ENCODE measurements at places on chromosomes 1 and 21.

- no peak overlapping the region for H3K27ac ChIP-seq
- H3K4me1 ChIP-seq: peaks cover 10% of the 10 kb centered on the region
- H3K4me3 ChIP-seq: no peak overlapping the region
These were observed 33.8 kb upstream of the CSF3R start for GRCh38 chr1:36516372-36517010.

GRCh38 chr1:36948147-36948546 is 86.2 kb downstream of the GRIK3 start:
- H3K36me3 ChIP-seq: no peaks in the 10 kb centered on the region
- no peak for DNase-seq
- no peak overlapping the region for H3K27ac ChIP-seq
- peaks cover 6% of the 10 kb centered on the region for H3K4me1 ChIP-seq
- peaks cover 38% of the 10 kb centered on the region for H3K27me3 ChIP-seq

- DNase-seq: no peak
- no peak overlapping the region for H3K4me3 ChIP-seq
- H3K4me1 ChIP-seq: peaks cover 4% of the 10 kb centered on the region
- no peak overlapping the region for H3K27ac ChIP-seq
- no peaks in the 10 kb centered on the region for H3K36me3 ChIP-seq
These were observed 29.9 kb downstream of the SPAG17 start for GRCh38 chr1:118155106-118155505.

DNA sequence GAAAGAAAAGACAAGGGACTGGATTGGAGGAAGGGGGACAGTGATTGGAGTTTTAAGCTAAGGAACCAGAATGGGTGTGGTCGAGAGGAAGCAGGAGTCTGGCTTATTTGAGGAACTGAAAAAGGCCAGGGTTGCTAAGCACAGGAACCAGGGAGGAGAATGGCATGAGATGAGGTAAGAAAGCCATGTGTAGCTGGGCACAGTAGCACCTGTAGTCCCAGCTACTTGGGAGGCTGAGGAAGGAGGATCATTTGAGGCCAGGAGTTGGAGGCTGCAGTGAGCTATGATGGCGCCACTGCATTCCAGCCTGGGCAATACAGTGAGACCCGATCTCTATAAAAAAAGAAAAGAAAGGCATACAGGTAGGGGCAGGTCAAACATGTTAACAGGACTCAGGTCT is 8.1 kb upstream of the KHDRBS1 start:
- H3K27me3 ChIP-seq: no peaks in the 10 kb centered on the region
- peak overlapping the region; percentile 24 for H3K27ac ChIP-seq
- DNase-seq: no peak
- H3K36me3 ChIP-seq: no peaks in the 10 kb centered on the region
- peaks cover 5% of the 10 kb centered on the region for H3K4me1 ChIP-seq
- H3K4me3 ChIP-seq: no peak overlapping the region

GRCh38 chr1:24092979-24093378 is 19.0 kb downstream of the MYOM3 start:
- no peak for DNase-seq
- no peaks in the 10 kb centered on the region for H3K4me1 ChIP-seq
- no peak overlapping the region for H3K27ac ChIP-seq
- H3K36me3 ChIP-seq: no peaks in the 10 kb centered on the region
- no peaks in the 10 kb centered on the region for H3K27me3 ChIP-seq
- no peak overlapping the region for H3K4me3 ChIP-seq

DNA sequence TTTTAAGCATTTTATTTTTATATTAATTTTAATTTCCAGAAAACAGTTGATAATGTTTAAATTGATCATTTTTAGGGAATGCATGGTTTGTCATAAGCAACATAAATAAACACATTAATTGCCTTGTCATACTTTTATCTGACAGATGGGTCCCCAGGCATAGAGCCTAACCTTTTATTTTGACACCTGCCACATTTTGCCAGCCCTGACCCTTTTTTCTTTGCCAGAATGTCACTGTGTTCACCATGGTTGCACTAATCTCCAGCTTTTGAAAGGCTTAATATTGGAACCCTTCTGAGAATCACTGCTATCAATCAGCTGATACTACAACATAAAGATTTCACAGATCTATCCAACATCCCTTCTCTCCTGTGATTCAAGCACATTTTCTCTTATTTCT is 56.0 kb upstream of the DPYD start:
- no peaks in the 10 kb centered on the region for H3K4me1 ChIP-seq
- peaks cover 6% of the 10 kb centered on the region for H3K27me3 ChIP-seq
- no peak overlapping the region for H3K4me3 ChIP-seq
- H3K27ac ChIP-seq: no peak overlapping the region

- H3K36me3 ChIP-seq: peaks cover 3% of the 10 kb centered on the region
- no peaks in the 10 kb centered on the region for H3K27me3 ChIP-seq
- H3K4me3 ChIP-seq: no peak overlapping the region
- no peak for DNase-seq
- peak overlapping the region; percentile 31 for H3K27ac ChIP-seq
These were observed 22.1 kb downstream of the HSPG2 start for GRCh38 chr1:21914880-21915640.

DNA sequence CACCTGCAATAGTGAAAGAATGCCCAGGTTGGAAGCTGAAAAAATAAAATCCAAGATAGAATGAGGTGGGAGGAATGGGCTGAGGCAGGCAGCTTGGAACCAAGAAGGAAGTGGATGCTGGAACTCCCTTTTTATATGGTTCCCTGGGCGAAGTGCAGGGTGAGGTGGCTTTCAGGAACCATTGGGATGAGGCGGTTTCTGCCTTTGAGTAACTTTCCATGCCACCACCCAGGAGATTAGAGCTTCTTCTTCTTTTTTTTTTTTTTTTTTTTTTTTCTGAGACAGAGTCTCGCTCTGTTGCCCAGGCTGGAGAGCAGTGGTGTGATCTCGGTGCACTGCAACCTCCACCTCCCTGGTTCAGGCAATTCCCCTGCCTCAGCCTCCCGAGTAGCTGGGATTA is 17.8 kb upstream of the MRPS6 start:
- no peaks in the 10 kb centered on the region for H3K27me3 ChIP-seq
- H3K36me3 ChIP-seq: no peaks in the 10 kb centered on the region
- H3K27ac ChIP-seq: no peak overlapping the region
- no peak overlapping the region for H3K4me3 ChIP-seq
- DNase-seq: no peak

DNA sequence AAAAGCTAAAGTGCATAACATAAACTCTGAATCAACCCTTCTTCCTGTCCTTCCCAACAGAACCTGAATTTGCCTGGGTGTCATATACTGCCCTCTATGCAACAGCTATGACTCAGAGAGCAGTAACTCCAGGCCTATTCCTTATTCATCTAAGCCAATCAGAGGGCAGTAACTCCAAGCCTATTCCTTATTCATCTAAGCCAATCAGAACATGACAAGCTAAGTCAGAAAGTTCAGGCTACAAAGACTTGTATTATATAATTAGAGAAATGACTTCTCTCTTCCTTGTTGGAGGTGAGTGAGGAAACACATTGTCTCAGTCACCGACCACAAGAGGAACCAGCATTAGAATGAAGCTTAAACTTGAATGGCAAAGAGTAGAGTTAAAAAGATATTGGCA is 26.2 kb upstream of the TADA1 start:
- H3K4me1 ChIP-seq: no peaks in the 10 kb centered on the region
- no peak overlapping the region for H3K27ac ChIP-seq
- H3K36me3 ChIP-seq: no peaks in the 10 kb centered on the region

DNA sequence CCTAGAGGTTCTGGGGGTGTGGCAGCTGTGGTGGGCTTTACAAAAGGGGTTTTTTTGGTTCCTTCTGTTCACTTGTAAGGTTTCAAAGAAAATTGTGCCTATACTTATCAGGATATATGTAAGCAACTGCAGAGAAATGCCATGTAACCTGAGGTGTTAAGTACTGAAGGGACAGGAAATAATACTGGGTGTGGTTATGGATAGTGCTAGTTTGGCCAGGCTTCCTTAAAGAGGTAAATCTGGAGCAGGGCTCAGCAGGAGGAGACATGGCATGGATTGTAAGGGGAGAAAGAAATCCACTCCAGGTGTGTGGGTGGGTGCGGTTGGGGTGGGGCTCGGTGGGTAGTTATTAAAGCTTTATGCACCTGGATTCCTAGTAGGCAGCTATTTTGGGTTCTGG is 28.3 kb downstream of the KIRREL1 start:
- no peak overlapping the region for H3K27ac ChIP-seq
- no peaks in the 10 kb centered on the region for H3K36me3 ChIP-seq
- H3K27me3 ChIP-seq: no peaks in the 10 kb centered on the region
- H3K4me3 ChIP-seq: no peak overlapping the region
- H3K4me1 ChIP-seq: peaks cover 69% of the 10 kb centered on the region

DNA sequence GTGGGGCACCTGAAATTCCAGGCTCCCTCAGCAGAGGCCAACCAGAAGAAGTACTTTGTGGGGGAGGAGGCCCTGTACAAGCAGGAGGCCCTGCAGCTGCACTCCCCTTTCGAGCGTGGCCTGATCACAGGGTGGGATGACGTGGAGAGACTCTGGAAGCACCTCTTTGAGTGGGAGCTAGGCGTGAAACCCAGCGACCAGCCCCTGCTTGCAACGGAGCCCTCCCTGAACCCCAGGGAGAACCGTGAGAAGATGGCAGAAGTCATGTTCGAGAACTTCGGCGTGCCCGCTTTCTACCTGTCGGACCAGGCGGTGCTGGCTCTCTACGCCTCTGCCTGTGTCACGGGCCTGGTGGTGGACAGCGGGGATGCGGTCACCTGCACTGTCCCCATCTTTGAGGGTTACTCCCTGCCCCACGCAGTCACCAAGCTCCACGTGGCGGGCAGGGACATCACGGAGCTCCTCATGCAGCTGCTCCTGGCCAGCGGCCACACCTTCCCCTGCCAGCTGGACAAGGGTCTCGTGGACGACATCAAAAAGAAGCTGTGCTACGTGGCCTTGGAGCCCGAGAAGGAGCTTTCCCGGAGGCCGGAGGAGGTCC is 634 bp downstream of the ACTRT2 start:
- no peaks in the 10 kb centered on the region for H3K27me3 ChIP-seq
- no peak for DNase-seq
- H3K4me1 ChIP-seq: no peaks in the 10 kb centered on the region
- no peak overlapping the region for H3K27ac ChIP-seq
- H3K36me3 ChIP-seq: no peaks in the 10 kb centered on the region
- no peak overlapping the region for H3K4me3 ChIP-seq

DNA sequence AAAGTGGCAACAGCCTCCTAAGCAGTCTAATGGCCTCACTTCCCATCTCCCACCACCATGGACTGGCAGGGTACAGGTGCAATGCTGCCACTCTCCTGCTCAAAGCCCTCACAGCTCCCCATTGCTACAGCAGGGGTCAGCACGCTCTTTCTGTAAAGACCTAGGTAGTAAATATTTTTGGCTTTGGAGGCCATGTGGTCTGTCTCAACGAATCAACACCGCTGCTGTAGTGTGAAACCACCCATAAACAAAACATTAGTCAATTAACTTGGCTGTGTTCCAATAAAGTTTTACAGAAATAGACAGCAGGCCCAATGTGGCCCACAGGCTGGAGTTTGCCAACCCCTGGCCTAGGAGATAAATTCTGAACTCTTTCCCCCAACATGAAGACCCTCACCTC is 44.6 kb upstream of the TMEM125 start:
- peaks cover 14% of the 10 kb centered on the region for H3K27me3 ChIP-seq
- no peak overlapping the region for H3K4me3 ChIP-seq
- DNase-seq: no peak
- H3K36me3 ChIP-seq: no peaks in the 10 kb centered on the region

GRCh38 chr1:50328552-50328951 is 94.7 kb downstream of the DMRTA2 start:
- no peak overlapping the region for H3K27ac ChIP-seq
- H3K4me3 ChIP-seq: no peak overlapping the region
- no peak for DNase-seq
- H3K36me3 ChIP-seq: no peaks in the 10 kb centered on the region
- peaks cover 42% of the 10 kb centered on the region for H3K27me3 ChIP-seq

DNA sequence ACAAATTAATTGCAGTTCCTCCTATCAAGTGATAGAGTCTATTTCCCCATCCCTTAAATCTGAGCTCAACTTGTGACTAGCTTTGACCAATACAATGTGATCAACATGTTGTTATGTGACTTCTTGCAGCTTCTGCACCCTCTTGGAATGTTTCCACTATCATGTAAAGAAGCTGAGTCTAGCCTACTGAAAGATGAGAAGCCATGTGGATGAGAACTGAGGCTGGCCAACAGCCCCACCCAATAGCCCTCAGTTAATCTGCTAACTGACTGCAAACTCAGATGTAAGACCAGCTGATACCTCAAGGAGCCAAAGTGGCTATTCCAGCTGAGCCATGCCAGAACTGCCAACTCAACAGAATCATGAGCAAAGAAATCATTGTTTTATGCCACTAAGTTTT is 44.0 kb downstream of the LYST start:
- no peak for DNase-seq
- H3K27ac ChIP-seq: no peak overlapping the region
- H3K36me3 ChIP-seq: no peaks in the 10 kb centered on the region
- H3K4me3 ChIP-seq: no peak overlapping the region
- H3K27me3 ChIP-seq: no peaks in the 10 kb centered on the region

DNA sequence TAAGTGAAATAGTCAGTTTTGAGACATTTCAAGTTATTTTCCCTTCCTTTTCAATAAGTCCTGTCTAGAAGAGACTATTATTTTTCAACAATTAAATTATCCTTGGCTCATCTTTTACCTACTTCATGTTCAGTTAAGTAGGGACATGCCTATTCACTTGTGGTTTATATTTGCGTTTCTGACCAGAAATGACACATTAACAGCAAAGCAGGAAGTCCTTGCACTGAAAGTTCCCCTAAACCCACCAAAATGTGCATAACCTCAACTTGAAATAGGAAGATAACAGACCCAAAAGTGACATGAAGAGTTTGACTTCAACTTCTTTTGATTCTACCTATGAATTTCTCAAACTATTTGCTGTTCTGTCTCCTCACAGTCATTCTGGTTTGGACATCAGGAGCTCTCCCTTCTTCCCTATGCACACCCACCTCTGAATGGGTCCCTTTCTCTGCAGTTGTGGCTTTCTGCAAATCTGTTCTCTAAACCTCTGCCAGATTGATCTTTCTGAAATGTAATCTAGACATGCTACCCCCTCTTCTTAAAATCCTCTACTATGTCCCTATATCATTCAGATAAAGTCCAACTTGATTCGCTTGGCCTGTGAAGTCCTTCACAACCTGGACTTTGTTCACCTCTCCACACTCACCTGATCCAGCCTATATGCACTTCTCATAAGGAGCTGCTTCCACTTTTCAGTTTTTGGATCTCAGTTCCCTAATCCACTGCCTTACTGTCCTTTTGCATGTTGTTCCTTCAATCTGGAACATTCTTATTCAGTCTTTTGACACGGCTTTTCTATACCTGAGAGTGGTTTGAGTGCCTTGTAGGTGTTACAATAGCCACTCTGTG is 661.5 kb upstream of the ADGRL4 start:
- H3K27ac ChIP-seq: no peak overlapping the region
- peaks cover 8% of the 10 kb centered on the region for H3K4me1 ChIP-seq
- DNase-seq: no peak
- H3K36me3 ChIP-seq: no peaks in the 10 kb centered on the region
- no peak overlapping the region for H3K4me3 ChIP-seq

DNA sequence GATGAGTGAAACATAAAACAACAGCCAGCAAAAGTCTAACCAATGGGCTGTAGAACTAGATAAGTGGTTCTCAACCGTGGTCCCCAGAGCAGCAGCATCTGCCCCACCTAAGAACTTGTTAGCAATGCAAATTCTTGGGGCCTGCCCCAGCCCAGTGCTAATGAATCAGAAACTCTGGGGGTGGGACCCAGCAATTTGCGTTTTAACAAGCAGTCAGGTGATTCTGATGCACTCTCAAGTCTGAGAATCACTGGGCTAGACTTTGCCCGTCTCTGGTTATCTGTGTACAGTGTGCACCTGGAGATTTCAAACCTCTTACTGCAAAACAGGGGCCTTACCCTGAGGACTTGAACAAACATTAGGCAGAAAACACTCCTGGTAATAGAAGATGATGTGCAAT is 66.5 kb downstream of the PLXNA2 start:
- peaks cover 77% of the 10 kb centered on the region for H3K4me1 ChIP-seq
- H3K27ac ChIP-seq: peak overlapping the region; percentile 91
- peak overlapping the region; percentile 34 for H3K4me3 ChIP-seq
- H3K27me3 ChIP-seq: no peaks in the 10 kb centered on the region
